Fibroblast of gingiva (primary cell): ENCODE measurements at places on chromosomes 5 and 9.

DNA sequence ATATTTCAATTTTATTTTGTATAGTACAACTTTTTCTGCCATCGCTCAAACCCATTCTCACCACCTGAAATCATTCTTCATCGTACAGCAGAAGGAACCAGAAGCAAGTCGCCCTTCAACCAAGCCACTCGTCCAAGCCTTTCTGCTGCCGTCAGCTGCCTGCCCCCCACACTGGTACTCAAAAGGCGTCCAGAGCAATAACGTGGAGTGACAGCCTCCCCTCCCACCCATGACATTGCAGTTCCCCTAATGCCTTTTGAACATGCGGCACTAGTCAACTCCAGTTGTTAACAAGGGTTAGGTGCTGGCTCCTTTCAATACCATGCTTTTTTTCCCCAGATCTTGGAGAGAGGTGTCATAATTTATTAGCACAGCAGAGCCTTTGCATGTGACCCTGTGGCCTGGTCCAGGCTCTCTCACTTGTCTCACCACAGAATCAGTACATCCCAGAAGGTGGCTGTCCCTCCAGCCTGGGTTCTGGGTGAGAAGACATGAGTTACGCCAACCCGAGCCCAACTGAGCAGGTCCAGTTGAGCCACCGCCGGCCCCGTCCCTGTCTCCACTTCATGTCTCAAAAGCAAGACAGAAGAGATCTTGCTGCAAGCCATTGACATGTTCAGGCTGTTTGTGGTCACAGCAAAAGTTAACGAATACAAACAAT is 20.4 kb upstream of the MED10 start:
- no peak for DNase-seq

DNA sequence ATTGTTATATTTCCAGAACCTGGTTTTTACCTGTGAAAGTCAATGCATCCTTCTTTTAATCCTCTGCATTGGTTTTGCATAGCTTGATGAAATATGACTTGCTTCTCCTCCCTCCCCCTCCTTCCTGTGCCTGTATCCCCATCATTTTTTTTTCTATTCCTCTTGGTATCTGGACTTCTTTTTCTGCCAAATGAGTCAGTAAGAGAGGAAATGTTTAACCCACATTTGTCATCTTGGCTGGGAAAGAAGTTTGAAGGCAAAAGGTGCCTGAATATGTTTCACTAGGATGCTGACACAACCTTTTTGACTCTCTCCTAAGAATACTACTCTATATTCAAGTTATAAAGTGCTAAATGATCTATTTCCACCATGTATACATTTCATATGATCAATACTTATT is 35.5 kb upstream of the CDKN2B start:
- peak; percentile 64 for DNase-seq

GRCh38 chr9:26437056-26437711 is 455.4 kb downstream of the CAAP1 start:
- no peak for DNase-seq

- DNase-seq = no peak
Measured at GRCh38 chr5:124844371-124844920, 98.0 kb upstream of the ZNF608 start.

GRCh38 chr5:37807621-37808301 is 32.1 kb downstream of the GDNF start:
- DNase-seq = no peak

- DNase-seq = no peak
Measured at GRCh38 chr5:36593867-36594266, 12.5 kb upstream of the SLC1A3 start.

DNA sequence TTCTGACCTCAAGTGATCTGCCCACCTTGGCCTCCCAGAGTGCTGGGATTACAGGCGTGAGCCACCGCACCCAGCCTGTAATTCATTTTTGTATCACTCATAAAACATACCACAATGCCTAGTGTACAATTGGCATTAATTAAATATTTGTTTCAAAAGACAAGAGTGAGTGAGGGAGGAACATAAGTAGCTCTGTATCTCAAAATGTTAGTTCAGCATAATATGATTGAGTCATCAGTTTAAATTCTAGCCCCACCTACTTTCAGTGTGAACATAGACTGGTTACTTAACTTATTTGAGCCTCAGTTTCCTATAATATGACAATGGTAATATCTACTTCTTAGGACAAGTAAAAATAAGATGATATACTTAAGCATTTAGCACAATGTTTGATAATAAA is 26.9 kb downstream of the INVS start:
- DNase-seq = no peak

DNA sequence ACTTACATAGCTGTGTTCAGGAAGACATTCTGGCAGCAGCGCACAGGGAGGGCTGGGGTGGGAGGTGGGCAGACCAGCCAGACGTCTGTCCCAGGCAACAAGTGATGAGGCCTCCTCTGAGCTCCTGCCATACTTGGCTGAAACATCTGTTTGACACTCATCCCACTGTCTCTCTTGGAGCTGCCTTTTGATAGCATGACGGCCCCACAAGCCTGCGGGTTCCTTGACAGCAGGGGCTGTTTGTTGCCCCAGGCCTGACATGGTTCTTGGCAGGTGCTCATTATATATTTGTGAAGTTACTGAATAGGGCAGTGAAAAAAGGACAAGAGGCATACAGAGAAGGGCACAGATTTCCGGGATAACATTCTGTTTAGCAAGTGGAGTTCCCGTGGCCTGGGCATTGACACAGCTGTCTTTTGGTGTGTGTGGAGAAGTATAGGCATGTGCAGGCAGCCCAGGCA is 22.2 kb upstream of the B4GALT1 start:
- no peak for DNase-seq

- no peak for DNase-seq
Measured at GRCh38 chr9:134010310-134011173, 14.7 kb upstream of the BRD3OS start.

DNA sequence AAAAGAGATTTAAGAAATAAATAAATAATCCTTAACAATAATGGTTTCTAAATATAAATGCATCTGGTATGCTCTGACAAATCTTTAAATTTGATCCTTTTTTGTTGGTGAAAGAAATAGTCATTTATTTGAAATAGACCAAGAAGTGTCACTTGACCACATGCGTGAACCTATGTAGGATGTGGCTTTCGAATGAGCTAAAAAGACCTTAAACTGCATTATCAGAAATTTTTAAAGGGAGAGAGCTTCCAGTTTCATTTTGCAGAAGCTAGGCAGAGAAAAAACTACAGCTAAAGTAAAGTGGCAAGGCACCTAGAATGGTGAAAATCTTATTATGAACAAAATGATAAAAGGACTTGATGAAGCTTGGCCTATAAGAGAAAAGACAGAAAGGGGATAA is 309.2 kb upstream of the EFNA5 start:
- DNase-seq = no peak

DNA sequence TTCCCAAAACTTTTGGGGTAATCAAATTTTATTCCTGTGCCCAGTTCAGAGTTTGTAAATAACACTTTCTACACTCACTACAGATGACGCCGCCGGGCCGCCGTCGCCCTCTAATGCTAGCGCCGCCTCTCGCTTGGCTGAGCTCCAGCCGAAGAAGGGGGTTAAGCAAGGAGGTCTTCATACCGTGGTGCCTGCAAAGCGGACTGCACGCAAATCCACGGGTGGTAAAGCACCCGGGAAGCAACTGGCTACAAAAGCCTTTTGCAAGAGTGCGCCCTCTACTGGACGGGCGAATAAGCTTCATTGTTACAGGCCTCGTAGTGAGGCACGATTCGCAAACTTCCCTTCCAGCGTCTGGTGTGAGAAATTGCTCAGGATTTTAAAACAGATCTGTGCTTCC is 280.4 kb downstream of the MEF2C start:
- no peak for DNase-seq

DNA sequence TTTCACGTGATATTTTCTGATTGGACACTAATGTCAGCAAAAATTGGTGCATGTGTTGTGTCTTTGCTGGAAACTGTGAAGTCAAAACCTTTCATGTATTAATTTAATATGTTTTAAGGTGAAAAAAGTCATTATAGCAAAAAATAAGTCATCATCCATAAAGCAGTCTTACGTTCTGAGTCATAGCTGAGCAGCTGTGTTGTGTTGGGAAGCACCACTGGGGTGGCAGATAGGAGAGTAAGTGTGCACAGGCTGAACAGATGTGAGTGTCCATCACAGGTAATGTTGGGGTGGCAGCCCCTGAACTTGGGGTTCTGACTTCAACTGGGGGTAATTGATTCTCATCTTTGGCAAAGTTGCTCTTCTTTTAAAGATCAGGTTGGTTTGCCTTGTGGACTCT is 156.8 kb downstream of the NXNL2 start:
- DNase-seq = no peak

DNA sequence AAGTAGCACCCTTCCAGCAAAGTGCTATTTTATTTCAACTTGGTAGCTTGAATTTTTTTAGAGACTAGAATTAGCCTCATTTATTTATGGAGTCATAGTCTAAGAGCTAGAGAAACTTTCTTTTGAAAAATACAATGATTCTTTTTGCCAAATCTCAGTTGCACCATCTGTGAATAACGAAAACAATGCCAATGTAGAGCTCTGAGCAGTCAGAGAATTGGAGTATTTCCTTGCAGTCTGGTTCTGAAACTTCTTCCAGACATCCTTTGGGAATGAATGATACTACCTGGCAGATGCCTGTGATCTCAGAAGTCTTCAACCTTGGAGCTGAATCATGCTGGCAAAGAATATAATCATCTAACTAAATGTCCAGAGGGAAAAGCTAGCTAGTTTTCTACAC is 511.5 kb upstream of the CYLC2 start:
- no peak for DNase-seq

- DNase-seq = peak; percentile 75
Measured at GRCh38 chr9:136059851-136060670, 35.0 kb downstream of the NACC2 start.

DNA sequence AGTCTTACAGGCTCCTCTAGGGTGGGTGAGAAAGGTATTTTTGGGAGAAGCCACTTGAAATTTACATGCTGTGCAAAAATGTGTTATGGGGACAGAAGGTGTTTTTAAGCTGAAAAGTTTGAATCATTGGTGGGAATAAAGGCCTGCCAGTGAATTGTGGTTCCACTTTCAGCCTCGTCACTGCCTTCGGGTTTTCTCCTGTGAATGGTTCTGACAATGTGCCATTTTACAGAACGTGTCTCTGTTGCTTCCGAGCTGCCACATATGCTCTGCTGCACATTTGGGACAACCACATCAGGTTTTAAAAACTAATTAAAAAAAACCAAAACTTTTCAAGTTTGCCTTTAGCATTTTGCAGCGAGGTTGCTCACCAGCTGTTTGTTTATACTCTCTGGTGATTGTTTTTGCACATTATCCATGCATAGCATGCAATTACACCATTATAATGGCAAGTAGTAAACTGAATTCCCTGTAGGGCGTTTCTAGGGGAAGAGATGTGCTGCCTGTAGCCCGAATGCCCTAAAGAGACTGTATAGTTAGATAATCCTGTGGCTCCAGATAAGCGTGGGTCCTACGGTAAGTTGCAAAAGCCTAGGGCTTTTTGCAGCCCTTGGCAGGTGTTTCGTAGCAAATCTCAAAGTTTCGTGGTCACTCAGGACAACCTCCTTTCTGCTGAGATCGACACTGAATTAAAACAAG is 40.1 kb upstream of the SUB1 start:
- DNase-seq = no peak

DNA sequence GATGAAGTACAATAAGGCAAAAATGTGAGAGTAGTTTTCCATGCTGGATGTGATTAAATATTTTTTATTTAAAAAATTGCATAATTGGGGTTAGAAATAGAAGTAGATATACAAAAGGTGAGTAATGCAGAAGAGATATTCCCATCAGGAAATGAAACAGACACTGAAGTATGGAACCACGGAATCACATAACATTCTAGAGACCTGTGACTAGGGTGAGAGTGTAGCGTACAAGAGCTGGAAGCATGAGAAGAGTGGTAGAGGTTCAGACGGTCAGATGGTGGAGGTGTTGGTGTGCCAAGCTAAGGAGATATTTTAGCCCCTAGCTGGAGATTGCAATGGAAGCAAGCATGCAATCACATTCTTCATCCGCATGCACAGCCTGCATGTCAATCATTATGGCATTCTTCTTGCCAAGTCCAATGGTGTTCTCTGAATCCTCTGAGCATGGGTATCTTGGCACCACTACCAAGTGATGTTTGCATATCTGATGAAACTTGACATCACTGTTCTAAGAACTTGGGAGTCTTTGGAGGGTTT is 587.8 kb downstream of the PSAT1 start:
- no peak for DNase-seq

DNA sequence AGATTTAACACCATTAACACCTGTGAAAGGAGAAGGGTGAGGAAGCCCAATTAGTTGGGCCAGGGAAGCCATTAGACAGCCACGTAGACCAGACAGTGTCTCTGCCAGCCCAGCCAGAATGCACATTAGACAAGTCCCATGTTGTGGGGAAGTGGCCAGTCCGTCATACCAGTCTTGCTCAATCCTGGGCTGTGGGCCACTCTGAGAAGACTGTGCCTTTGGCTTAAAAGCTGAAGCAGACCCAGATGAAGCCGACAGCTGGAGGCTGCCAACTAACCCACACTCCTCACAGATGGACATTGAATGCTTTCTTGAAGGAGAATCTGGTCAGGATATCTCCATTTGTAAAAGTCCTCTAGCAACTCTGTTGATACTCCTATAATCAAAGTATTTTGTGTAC is 128.5 kb downstream of the CHSY3 start:
- peak; percentile 59 for DNase-seq

- DNase-seq = no peak
Measured at GRCh38 chr5:64587370-64587769, 81.6 kb downstream of the RGS7BP start.

DNA sequence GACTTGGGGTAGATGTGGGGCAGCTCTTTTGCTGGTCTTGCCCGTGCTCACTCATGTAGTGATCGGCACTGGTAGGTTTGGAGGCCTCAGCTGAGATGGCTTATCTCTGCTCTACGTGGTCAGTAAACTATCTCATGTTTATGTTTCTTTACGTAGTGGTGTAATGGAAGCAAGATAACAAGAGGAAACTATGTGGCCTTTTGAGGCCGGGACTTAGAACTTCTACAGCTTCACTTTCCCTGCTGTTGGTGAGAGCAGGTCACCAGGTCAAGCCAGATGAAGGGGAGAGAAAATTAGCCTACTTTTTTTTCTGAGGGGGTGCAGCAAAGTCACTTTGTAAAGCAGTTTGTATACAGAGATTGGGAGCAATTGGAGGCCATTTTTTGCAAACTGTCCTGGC is 8.5 kb downstream of the FOCAD start:
- no peak for DNase-seq

GRCh38 chr5:142171270-142171669 is 62.7 kb downstream of the NDFIP1 start:
- no peak for DNase-seq

GRCh38 chr5:5195128-5195918 is 55.2 kb downstream of the ADAMTS16 start:
- DNase-seq = no peak

- no peak for DNase-seq
Measured at GRCh38 chr9:126672634-126673284, 59.0 kb downstream of the LMX1B start.

DNA sequence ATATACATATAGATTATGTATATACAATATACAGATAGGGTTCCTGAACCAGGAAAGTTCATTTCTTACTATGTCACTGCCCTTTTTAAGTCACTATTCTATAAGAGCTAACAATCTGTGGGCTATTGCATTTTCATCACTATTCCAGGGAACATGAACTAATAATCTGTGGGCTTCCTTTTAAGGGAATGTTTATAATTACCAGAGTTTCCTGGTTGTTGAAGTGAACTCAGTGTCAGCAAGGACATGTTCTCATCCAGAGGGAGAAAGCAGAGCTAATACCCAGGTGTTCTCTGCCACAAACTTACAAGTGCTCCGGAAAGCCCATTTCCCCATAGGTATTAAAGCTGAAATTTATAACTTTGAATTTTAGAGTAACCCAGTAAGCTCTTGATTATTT is 69.6 kb downstream of the CWC27 start:
- DNase-seq = no peak

GRCh38 chr9:100307080-100307479 is 45.7 kb downstream of the TEX10 start:
- no peak for DNase-seq
